Nasal cavity respiratory epithelium epithelial cell of viscerocranial mucosa (primary cell): ENCODE measurements at places on chromosomes 12 and 14. TPM values are rescaled to one million over a fixed set of nuclear protein-coding genes. Genes with fewer than 3 reads are reported as not detected.

Gene HOXC11
- not detected in 2 replicates for total RNA-seq

Gene IL23A
- 0.21 and 0.34 TPM in 2 replicates for total RNA-seq

Gene AQP6
- total RNA-seq = not detected in 2 replicates

Gene ZDHHC22
- total RNA-seq = not detected in 2 replicates

Gene ARF3
- total RNA-seq = 30.8 and 46.3 TPM in 2 replicates
